Heart right ventricle (tissue), 16 donors: ENCODE measurements at places on chromosomes 1 and 21.

- no peak overlapping the region for H3K27ac ChIP-seq
- H3K4me3 ChIP-seq: no peak overlapping the region
- no peak for DNase-seq
These were observed 144.6 kb downstream of the SLC30A10 start for GRCh38 chr1:219783605-219784235.

DNA sequence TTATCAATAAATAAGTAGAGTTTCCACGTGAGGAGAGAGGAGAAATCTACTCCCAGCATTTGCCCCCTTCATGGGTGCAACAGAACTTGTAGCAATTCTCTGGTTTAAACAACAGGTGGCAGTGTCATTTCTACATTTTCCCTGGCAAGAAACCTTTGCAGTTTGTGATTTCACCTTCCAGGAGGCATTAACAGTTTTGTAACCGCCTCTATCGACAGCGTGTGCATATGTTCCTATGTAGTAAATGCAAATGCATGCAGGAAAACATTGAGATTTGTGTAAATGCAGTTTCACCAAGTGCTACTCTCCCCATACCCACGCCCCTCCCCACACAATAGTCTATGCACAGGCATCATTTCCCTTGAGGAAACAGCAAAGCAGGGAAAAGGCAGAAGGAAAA, 494.7 kb downstream of the SMYD3 start:
- no peaks in the 10 kb centered on the region for H3K4me1 ChIP-seq
- H3K36me3 ChIP-seq: no peaks in the 10 kb centered on the region
- no peak for DNase-seq
- H3K27me3 ChIP-seq: no peaks in the 10 kb centered on the region

DNA sequence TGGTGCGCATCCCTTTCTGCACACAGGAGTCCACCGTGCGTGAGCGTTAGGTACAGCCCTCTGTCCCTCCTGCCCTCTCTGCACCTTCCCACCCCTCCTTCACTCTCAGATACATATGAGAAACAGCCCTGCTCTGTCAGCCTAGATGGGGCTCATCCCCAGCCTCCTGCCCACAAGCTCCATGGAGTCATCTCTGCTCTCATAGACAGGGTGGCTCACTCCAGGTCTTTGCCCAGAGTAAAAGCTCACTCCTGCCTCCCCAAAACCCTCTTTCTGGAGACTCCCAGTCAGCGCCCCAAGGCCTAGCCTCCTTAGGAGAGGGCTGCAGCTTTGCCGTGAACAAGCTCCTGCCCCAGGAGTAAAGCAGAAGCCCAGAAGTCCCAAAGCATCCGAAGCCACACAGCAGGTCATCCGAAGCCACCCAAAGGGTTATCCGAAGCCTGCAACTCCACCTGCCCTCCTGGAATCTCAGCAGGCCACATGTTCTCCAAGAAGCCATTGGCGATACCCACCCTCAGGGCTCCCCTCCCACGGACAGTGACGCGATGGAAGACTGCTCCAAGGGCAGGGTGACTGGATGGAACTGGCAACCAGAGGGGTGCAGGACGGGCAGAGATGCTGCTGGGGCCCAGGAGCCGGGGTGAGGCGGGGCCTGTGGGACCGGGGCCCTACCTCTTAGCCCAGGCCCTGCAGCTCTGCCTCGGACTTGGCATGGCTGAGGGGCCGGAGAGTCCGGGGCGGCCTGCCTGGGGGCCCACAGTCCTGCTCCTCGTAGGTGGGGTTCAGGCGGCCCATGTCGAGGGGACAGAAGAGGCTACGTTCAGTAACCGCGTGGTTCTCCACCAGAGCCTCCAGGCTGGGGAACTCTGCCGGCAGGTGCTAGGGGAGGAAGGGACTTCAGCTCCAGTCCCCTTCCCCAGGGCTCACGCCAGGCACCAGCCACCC, 3.6 kb upstream of the KIF17 start:
- H3K27ac ChIP-seq: no peak overlapping the region
- peaks cover 11% of the 10 kb centered on the region for H3K27me3 ChIP-seq
- DNase-seq: no peak
- no peaks in the 10 kb centered on the region for H3K36me3 ChIP-seq

DNA sequence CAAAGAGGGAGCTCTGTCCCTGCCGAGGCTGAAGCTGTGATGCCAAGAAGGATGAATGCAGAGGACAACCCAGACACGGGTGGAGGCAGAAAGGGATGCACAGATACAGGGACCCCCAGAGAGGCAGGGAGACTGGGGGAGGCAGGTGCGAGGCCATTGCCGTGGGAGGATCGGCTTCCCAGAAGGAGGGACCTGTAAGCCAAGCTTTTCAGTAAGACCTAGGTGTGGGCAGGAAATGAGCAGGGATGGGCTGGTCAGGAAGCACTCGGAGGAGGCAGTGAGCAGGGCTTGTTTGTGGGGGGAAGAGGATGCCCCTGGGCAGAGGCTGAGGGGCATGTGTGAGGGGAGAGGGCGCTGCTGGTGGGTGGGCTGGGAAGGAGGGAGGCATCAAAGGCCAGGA, 67.7 kb upstream of the WNT4 start:
- H3K36me3 ChIP-seq: no peaks in the 10 kb centered on the region
- H3K27ac ChIP-seq: no peak overlapping the region
- H3K27me3 ChIP-seq: peaks cover 88% of the 10 kb centered on the region
- no peaks in the 10 kb centered on the region for H3K4me1 ChIP-seq
- DNase-seq: no peak

GRCh38 chr1:79695138-79695537, 688.6 kb upstream of the ADGRL4 start:
- no peaks in the 10 kb centered on the region for H3K4me1 ChIP-seq
- H3K4me3 ChIP-seq: no peak overlapping the region
- no peaks in the 10 kb centered on the region for H3K36me3 ChIP-seq
- no peaks in the 10 kb centered on the region for H3K27me3 ChIP-seq
- H3K27ac ChIP-seq: no peak overlapping the region
- DNase-seq: no peak

DNA sequence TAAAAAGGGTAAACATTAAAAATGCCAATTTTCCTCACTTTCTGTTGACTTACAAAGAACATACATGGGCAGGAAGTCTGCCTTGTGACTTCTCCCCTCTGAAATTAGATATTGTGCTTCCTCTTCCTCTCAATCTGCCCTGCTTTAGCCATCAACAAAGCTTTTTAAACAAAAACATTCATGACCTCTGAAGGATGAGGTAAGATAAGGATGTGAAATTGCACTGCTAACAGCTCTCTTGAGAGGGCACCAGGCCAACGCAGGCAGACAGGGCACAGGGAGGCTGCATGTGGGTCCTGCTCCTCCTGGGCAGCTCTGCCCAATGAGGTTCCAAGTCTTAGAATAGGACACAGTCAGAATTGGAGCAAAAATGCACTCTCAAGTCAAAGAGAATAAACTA, 62.1 kb downstream of the DEGS1 start:
- no peaks in the 10 kb centered on the region for H3K27me3 ChIP-seq
- peaks cover 3% of the 10 kb centered on the region for H3K4me1 ChIP-seq
- peaks cover 55% of the 10 kb centered on the region for H3K36me3 ChIP-seq
- H3K27ac ChIP-seq: no peak overlapping the region

DNA sequence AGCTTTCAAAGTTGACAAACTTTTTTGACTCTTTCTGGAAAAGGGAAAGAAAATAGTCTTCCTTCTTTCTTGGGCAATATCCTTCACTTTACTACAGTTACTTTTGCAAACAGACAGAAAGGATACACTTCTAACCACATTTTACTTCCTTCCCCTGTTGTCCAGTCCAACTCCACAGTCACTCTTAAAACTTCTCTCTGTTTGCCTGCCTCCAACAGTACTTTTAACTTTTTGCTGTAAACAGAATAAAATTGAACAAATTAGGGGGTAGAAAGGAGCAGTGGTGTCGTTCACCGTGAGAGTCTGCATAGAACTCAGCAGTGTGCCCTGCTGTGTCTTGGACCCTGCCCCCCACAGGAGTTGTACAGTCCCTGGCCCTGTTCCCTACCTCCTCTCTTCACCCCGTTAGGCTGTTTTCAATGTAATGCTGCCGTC, 160.8 kb upstream of the SGIP1 start:
- peak overlapping the region; percentile 83 for H3K27ac ChIP-seq
- no peak for DNase-seq
- H3K4me3 ChIP-seq: no peak overlapping the region
- H3K36me3 ChIP-seq: peaks cover 60% of the 10 kb centered on the region

DNA sequence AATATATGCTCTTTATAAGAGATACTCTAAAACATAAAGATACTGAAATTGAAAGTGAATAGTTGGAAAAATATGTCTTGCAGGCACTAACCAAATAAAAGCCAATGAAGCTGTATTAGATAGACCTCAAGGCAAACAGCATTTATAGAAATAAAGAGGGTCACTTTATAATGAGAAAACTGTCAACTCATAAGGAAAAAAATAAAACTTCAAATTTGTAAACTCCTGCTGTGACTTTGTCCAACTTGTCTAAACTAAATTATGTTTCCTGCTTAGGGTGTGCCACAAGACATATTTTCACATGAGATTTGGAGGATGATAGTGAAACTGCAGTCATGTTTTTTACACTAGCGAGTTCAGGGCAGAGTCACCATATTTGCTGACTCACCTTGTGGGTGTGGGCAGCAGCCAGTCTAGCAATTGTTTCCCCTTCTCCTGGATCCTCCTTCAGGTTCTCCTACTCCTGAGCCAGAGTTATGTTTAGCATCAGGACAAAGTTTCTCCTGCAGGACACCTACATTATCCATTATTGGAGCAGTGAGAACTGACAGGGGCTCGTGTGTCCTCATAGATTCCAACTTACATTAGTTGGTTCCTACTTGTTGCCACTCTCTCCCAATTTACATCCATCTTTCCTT, 43.8 kb downstream of the CD53 start:
- H3K27ac ChIP-seq: no peak overlapping the region
- no peaks in the 10 kb centered on the region for H3K27me3 ChIP-seq
- no peak for DNase-seq
- no peaks in the 10 kb centered on the region for H3K36me3 ChIP-seq

GRCh38 chr1:38700077-38700470, 159.5 kb downstream of the RRAGC start:
- peaks cover 7% of the 10 kb centered on the region for H3K27me3 ChIP-seq
- H3K27ac ChIP-seq: no peak overlapping the region
- DNase-seq: no peak

DNA sequence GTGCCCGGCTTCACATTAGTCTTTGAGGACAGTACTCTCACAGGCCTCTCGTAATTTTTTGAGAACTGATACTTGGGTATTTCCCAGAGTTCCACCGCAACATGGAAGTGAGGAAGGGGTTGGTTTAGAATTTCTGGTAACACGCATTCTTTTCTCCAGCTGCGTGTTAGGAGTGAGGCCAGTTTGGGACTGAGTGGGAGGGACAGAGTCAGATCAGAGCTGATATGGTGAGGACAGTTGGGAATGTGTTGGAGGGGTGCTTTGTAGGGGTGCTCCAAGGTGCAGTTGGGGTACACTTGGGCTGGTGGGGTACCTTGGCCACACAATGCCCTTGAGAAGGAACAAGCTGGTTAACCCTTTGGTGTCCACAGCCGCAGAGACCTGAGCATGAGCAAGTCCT, 6.7 kb downstream of the FBXO6 start:
- H3K36me3 ChIP-seq: peaks cover 53% of the 10 kb centered on the region
- H3K27ac ChIP-seq: peak overlapping the region; percentile 0
- no peaks in the 10 kb centered on the region for H3K27me3 ChIP-seq
- H3K4me1 ChIP-seq: peaks cover 5% of the 10 kb centered on the region

GRCh38 chr1:174222166-174222949, 63.0 kb downstream of the RABGAP1L start:
- no peak for DNase-seq
- no peak overlapping the region for H3K27ac ChIP-seq
- peaks cover 8% of the 10 kb centered on the region for H3K4me1 ChIP-seq
- peaks cover 33% of the 10 kb centered on the region for H3K36me3 ChIP-seq

- no peak overlapping the region for H3K27ac ChIP-seq
- H3K36me3 ChIP-seq: peaks cover 23% of the 10 kb centered on the region
- H3K4me1 ChIP-seq: peaks cover 12% of the 10 kb centered on the region
- H3K4me3 ChIP-seq: no peak overlapping the region
These were observed 4.2 kb downstream of the CSTB start for GRCh38 chr21:43771698-43772424.

DNA sequence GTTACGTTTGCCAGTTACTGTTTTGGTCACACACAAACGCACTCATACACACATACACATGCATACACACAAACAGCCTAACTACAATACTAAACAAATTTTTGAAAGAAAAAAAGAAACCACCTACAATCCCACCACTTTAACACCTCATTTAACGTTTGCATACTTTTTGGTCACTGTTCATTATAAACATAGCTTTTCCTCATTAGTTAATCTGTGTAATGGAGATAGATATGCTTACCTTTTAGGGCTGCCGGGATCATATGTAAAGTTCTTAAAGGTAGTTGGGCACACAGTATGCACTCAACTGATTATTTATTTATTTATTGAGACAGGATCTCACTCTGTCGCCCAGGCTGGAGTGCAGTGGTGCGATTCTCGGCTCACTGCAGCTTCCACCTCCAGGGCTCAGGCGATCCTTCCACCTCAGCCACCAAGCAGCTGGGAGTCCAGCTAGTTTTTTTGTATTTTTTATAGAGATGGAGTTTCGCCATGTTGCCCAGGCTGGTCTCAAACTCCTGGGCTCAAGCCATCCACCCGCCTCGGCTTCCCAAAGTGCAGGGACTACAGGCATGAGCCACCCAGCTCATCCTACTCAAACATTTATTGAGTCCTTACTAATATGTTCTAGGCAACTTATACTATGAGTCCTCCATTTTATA, 677 bp upstream of the BCL10 start:
- no peaks in the 10 kb centered on the region for H3K36me3 ChIP-seq
- peak overlapping the region; percentile 83 for H3K4me3 ChIP-seq
- no peak for DNase-seq
- no peaks in the 10 kb centered on the region for H3K27me3 ChIP-seq

DNA sequence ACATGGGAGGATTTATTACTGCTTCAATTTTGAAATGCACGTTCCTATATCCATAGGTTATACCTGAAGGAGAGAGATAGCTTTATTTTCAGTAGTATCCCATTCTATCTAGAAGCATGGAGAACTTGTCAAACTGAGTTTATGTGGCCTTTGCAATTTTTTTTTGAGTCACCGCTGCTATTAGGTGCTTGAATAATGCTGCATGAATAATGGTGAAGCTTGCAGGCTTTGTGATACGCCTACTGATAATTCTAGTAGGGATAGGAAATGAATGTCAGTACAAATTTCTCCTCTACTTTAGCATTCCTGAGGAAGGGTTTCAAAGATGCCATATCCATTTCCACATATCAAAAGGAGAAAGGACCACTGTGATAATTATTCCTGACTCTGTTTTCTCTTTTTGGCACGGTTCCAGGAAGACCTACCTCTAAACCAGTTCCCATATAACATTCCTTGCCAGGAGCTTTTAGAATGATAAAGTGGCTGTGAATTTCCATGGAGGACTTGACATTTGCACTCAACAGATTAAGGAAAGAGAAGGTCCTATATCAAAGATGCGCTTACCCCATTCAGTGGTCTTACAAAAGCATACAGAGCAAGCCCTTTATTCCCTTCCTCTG, 83.5 kb downstream of the SPATA46 start:
- H3K27me3 ChIP-seq: no peaks in the 10 kb centered on the region
- no peak overlapping the region for H3K4me3 ChIP-seq
- DNase-seq: no peak
- no peaks in the 10 kb centered on the region for H3K36me3 ChIP-seq

- peaks cover 21% of the 10 kb centered on the region for H3K27me3 ChIP-seq
- H3K4me1 ChIP-seq: no peaks in the 10 kb centered on the region
- H3K4me3 ChIP-seq: no peak overlapping the region
- no peak for DNase-seq
- no peak overlapping the region for H3K27ac ChIP-seq
- H3K36me3 ChIP-seq: no peaks in the 10 kb centered on the region
These were observed 32.5 kb downstream of the LRRC3 start for GRCh38 chr21:44487831-44488230.
